ENCODE measurements at places on chromosomes 6 and 20.
A peak's percentile ranks its signal among the peaks of the same experiment; 100 is the strongest.

GRCh38 chr6:145783796-145784195 is 30.8 kb downstream of the FBXO30 start:
- DNase-seq = no peak

GRCh38 chr20:40249805-40250204 is 439.2 kb downstream of the MAFB start:
- no peak for DNase-seq

DNA sequence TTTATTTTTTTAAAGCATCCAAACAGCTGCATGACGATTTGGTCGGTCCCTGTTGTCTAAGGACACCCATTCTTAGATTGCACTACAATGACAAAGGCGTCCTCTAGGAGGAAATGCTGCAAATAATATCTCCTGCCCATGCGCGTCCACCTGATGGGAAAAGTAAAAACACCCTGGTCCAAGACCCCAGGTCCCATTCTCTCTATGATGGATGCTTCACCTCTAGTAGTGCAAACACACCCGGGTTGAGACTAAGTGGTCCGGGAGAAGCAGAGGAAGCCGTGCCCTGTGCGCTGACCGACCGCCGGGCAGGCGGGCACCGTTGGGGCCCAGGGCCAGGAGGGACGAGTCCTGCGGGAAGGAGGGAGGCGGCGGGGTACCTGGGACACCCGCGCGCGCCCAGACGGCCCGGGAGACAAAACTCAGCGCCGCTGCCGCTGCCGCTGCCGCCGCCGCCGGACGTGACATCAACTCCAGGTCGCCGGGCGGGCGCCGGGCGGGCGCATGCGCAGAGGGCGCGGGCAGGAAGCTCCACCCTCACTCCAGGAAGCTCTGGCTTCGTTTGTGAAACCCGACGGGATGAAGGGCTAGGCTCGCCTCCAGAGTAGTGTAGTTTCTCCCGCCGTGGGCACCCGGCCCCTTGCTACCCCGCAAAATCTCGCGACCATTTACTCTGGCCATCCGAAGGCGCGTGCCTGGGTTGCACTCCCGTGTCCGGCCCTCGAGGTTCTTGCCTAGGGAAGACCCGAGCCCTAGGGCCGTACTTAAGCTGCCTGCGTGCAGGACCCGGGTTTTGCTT is at the start of gene TBC1D7:
TBC1D7 (minus strand) TSS at position 462 of the 799 bp plus-strand sequence. CDS start 1,639 bp downstream, outside the sequence.
- DNase-seq = peak; percentile 93

DNA sequence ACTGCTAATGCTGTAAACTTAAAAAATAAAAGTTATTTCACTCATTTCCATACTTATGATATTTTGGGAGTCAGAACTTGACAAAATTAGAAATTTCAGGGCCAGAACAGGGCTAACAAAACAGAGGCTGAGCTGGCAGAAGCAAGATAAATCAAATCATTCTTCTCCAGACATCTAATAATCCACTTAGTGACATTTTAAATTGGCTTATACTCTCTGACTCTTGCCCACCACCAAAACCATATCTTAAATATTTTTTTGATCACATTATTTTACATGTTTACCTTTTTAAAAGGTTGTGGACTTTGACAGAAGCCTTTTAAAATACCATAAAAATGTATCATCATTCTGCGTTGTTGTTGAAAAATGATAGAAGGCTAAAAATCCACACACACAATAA is 116.5 kb downstream of the LMBRD1 start:
- no peak for DNase-seq

DNA sequence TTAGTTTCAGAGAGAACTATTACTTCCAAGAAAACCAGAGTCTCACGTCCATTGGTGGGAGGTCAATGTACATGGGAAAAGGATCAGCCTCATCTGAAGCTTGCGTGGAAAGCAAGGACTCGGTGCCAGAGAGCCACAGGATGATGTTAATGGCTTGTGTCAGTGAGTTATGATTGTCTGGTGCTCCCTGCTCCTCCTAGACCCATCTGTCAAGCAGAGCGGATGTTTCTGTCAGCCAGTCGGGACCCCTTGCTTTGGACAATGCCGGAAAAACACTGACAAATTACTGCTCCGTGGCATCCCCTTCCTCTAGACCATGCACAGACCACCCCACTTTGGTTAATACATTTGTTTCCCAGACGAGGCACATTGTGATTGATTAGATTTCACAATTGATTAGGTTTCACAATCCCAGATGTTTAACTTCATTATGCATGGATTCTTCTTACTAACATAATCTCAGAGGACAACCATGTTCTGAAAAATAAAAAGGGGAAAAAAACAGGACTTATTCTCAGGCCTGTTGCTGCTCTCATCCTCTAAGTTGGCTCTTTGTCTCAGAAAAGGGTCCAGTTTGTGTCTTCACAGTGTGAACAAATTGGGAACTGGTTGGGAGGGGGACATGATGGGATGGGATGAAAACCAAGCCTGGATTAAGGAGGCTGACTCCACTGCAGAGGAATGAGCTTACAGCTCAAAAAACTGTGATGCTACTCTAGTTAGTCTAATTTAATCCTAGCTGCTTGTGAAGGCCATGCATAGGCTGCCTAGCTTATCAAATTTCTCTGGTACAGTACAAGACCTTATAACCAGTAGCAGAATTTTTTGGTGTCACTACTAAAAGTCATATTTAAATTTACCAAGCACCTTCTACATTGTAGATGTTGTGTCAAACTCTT is 51.9 kb downstream of the UNC5CL start:
- DNase-seq = no peak

GRCh38 chr20:64044484-64045247 is 4.8 kb downstream of the SOX18 start:
- peak; percentile 38 for DNase-seq

DNA sequence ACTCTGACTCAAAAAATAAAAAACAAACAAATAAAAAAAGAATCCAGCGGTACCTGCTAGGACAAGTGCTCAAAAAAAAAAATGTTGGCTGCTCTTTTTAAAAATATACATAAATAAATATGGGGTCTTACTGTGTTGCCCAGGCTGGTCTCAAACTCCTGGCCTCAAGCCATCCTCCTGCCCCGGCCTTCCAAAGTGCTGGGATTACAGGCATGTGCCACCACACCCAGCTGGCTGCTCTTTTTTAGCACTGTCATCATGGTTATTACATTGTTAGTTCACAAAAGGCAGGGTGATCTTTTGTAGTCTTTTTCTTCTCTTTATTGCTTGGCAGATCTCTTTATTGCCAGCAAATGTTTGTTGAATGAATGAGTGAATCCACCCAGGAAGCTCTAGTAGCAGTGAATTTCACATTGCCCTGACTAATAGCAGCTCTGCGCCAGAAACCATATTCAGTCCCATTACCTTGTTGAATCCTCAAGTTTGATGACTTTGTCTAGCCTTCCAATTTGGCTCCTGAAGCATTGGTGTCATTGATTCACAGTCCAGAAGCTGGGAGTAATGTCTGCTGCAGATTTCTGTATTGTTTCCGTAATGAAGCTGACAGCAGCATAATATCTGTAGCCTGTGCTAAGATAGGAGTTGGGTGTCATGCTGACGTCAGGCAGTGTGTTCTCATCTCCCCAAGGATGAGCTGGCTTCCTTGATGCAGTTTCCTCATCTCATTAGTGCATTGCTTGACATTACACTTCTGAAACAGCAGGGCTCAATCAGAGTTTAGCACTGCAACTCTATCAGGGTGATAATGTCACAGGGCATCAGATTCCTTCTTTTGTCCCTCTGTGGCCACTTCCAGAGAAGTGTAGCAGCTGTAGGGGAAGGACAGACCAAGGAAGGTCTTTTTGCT is 84.9 kb upstream of the TGM3 start:
- DNase-seq = peak; percentile 36

GRCh38 chr20:35617397-35618262 is 2.0 kb downstream of the SPAG4 start:
- DNase-seq = peak; percentile 59

All from astrocyte of the spinal cord (primary cell).